ENCODE measurements at places on chromosomes 5 and 9.

DNA sequence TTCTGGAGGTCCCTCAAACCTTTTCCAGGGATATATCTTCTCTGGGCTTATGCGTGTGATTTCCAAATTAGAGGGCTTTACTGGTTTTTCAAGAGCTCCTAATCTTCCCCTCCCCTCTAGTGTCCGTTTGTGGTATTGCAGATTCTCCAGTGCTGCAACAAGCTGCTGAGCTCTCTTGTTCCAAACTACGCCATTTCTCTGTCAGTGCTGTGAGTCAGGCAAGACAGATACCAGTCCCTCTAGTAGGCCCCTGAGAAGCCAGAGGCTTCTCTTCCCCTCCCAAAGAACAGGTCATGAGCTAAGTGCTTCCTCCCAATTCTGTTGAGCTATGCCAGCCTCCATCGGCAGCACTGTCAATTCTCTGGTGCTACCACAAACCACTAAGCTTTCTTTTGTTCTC, 149.5 kb downstream of the FANCC start:
- DNase-seq = peak; percentile 5

DNA sequence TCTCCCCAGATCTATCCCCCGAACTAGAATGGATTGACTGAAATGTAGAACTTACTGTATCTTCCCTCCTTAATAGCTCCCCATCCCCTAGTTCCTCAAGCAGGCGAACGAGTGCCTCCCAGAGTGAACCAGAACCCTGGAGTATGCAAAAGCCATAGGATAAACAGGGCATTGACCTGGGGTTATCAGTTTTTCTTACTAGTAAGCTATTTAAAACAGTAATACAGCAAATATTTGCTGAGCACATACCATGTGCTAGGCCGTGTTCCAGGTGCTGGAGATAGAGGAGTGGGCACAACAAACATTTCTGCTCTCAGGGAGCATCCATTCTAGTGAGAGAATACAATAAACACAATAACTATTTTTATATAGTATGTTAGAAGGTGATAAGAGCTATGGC, 1.8 kb downstream of the SKP2 start:
- no peak for DNase-seq

GRCh38 chr5:103145196-103145595, 25.1 kb downstream of the PPIP5K2 start:
- no peak for DNase-seq

DNA sequence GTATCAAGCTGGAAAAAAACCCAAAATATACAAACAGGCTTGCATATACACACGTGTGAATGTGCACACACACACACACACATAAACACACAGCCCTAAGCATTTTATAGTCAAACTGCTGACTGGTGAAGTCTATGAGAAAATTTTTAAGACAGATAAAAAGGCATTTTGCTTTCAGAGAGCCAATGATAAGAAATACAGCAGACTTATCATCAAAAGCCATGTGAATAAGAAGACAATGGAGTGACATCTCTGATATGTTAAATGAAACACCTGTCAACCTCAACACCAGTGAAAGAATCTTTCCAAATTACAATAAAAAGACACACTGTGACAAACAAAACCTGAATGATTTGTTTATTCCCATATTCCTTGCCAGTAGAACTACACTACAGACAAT, 233.3 kb downstream of the CDH9 start:
- DNase-seq = no peak

- no peak for DNase-seq
Observed at GRCh38 chr9:130931508-130932254, 7.4 kb downstream of the FIBCD1 start.

GRCh38 chr9:77011973-77012821, 7.3 kb upstream of the FOXB2 start:
- DNase-seq = no peak

DNA sequence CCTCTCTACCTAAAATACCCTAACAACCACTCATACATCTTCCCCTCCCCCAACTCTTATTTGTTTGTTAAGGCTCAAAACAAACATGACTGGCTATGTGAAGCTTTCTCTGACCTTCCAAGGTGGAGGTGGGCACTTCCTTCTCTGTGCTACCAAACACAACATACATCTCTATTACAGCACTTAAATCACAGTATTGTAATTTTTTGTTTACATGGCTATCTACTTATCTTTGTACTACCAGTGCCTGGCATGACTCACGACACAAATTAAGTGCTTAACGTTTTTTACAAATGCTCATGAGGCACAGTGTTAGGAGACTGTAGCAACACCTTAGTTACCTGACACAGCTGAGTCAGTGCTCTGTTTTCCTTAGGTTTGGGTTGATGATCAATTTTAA, 18.6 kb downstream of the HOMER1 start:
- DNase-seq = no peak

DNA sequence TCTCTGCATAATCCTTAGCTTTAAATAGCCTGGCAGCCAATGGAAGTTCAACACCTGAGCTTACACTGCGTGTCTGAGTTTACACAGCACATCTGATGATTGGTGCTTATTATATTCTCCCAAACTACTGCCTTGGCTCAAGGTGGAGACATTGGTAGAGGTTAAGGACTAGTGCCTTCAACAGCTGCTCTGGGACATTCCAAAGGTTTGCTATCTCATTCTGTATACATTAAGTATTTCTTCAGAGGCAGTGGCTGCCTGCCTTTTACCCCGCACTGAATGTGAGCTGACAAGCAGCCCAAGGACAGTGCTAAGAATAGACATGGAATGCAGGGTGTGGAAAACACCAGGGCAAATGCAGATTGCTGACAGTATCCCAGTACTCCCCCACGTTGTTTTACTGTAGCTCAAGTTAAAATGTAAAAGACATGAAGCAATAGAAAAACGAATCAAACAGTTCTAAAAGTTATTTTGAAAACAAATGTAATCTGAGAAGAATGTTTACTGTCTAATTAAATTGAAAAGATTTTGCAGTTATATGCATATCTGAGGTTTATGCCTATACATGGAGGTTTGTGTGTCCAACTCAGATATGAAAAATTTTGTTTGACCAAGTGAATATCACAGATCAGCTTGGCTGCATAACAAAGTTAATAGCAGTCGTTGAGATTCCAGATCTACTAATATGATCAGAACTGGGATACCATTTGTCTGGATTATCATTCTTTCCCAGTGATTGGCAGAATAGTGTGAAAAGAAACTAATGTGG, 1.8 kb downstream of the HSPB3 start:
- DNase-seq = no peak

- no peak for DNase-seq
Observed at GRCh38 chr5:157734436-157734835, 3.2 kb downstream of the THG1L start.

GRCh38 chr5:149826574-149826973, 96.5 kb downstream of the PPARGC1B start:
- DNase-seq = no peak

GRCh38 chr5:127988146-127988760, 95.3 kb upstream of the SLC12A2 start:
- DNase-seq = no peak

- no peak for DNase-seq
Observed at GRCh38 chr9:20310024-20310423, 312.3 kb downstream of the MLLT3 start.

DNA sequence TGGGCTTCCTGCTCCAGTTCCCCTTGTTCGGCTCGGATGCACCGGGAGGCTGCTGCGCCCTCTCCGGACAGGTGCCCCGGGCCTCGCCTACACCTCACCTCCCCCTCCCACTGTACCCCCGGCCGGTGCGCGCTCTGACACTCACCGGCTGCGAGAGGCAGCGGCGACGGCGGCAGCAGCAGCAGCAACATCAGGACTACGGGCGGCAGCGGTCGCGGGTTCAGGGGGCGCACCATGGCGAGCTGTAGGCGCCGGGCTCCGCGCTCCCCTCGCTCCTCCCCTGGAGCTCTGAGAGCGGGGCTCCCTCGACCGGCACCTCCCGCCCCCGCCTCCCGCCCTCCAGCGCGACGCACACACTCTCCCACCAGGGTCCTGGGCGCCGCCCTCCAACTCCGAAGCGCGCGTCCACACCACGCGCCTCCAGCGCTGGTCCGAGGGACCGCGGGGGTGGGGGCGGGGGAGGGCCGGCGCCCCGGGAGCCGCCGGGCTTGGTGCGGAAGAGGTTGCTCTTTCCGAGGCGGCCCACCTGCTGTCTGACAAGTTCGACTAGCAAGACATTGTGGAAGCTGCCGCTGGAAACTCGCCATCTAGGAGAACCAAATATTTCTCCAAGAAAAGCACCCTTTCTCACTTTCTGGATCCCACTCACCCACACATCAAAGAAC, at the start of gene GFRA3:
Gene GFRA3, minus strand, starts transcription at position 433 of the 665 bp plus-strand sequence. Its CDS starts 197 bp downstream, at position 236.
- DNase-seq = no peak

GRCh38 chr9:8637626-8638025, 838.0 kb upstream of the DMAC1 start:
- no peak for DNase-seq

DNA sequence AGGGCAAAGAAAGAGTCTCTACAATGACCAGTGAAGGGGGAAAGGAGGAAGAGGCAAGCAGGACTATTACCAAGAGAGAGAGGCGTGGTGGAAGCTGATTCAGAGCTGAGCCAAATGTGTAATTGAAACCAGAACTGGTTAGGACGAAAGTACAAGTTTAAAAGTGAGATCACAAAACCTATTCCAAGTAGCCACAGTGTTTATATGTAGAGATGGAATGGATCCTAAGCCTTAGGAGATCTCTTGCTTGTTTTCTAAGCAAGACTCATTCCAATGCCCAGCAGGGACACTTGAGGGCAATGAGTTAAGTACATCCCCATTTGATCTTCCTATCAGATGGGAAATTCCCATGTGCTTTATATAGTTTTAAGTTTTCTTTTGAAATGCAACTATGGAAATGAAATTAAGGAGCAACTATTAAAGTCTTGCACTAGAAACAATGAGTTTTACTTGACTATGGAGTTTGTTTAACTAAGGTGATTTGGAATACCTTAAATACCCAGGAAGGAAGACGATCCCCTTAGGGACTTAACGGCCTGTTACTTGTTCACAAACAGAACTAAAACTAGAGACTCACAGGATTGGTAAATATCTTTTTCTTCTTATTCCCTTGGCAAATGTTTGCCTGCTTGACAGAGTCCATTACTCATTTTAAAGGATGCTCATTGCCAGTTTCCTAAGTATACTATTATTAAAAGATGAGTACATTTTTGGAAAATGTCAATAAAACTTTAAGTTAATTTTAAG, 51.1 kb upstream of the SNX2 start:
- DNase-seq = no peak

DNA sequence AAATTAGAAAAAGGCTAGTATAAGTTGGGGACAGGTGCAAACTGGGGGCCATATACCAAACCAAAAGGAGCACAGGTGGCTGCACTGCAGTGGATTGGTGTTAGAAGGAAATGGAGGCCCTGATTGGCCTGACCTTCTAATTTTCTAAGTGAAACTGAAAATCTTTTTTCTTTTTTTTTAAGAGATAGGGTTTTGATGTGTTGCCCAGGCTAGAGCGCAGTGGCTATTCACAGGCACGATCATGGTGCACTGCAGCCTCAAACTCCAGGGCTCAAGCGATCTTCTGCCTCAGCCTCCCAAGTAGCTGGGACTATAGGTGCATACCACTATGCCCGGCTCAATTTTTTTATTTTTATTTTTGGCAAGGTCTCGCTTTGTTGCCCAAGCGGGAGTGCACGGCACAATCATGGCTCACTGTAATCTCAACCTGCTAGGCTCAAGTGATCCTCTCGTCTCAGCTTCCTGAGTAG, 9.8 kb upstream of the CCDC69 start:
- DNase-seq = no peak

- no peak for DNase-seq
Observed at GRCh38 chr5:135323701-135324132, 75.3 kb downstream of the MACROH2A1 start.

DNA sequence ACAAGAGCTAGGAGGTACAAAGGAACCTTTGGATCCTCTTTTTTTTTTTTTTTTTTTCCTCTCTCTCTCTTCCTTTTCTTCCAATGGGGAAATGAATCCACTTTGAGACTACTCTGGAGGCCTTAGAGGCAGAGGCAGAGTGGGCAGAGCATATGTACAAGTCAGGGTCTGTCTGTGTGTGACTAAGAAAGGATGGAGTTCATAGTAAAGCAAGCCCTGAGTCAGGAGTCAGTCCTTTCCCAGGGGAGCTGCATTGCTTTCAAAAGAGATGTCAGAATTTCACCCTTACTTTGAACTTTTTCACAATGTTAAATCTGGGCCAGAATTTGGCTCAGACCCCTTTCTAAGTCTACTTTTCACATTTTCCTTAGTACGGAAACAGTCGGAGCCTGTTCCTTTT, 792.4 kb upstream of the C9orf72 start:
- DNase-seq = no peak

GRCh38 chr9:99859243-99859980, 37.7 kb downstream of the NR4A3 start:
- no peak for DNase-seq

- DNase-seq = no peak
Observed at GRCh38 chr5:68415177-68416085, 199.9 kb downstream of the PIK3R1 start.

GRCh38 chr9:722388-722980, 119.0 kb upstream of the DMRT1 start:
- DNase-seq = no peak

- DNase-seq = no peak
Observed at GRCh38 chr5:94217216-94217615, 401.2 kb downstream of the KIAA0825 start.

GRCh38 chr9:751137-752051, 90.1 kb upstream of the DMRT1 start:
- no peak for DNase-seq

- no peak for DNase-seq
Observed at GRCh38 chr9:71608825-71609447, 159.4 kb downstream of the CEMIP2 start.

DNA sequence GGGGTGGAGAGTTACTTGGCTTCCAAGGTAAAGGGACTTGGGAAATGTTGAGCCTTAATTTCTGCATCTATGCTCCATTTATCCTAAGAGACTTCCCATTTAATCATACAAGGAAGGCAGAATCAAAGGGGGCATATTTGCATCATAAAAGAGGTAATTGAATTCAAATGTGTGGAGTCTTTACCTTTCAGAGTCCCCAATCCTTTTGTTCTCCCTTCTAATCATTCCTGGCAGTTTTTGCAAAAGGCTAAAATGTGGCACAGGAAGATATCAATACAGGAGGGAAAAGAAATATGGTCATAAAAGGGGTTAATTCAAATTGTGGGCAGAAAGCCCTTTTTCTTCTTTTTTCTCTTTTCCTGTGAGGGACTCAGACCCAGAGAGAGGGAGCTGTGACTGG, 69.5 kb downstream of the SFXN1 start:
- no peak for DNase-seq

- DNase-seq = no peak
Observed at GRCh38 chr5:178772351-178772750, 41.9 kb upstream of the ZNF354A start.

- DNase-seq = no peak
Observed at GRCh38 chr9:118209343-118209742, 505.1 kb downstream of the TLR4 start.

- DNase-seq = no peak
Observed at GRCh38 chr5:168931638-168932345, 352.6 kb upstream of the PANK3 start.
